ENCODE measurements at places on chromosomes 3 and 15.

GRCh38 chr3:150106740-150107428, 136.2 kb upstream of the PFN2 start:
- DNase-seq, result no peak

DNA sequence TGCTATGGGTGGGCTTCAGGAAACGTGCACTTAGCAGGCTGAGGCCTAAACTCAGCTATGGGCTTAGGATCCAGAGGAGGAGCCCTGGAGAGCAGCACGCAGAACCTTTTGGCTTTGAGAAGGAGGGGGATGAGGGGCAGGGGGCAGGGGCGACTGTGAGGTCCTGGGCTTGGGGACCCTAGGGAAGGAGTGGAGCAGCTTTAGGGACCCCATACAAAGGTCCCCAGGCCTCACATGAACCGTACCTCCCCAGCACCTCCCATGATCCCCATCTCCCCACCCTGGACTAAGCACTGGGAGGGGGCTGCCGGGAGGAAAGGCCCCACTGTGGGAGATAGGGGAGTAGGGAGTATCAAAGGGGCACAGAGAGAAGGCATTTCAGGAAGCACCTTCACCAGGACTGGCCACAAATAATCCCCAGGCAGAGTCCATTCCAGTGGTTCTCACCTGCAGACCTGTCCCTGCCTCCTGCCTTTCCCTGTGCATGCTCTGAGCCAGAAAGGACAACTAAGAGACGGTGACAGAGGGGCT, 62.0 kb upstream of the KLF13 start:
- DNase-seq, result peak; percentile 64

DNA sequence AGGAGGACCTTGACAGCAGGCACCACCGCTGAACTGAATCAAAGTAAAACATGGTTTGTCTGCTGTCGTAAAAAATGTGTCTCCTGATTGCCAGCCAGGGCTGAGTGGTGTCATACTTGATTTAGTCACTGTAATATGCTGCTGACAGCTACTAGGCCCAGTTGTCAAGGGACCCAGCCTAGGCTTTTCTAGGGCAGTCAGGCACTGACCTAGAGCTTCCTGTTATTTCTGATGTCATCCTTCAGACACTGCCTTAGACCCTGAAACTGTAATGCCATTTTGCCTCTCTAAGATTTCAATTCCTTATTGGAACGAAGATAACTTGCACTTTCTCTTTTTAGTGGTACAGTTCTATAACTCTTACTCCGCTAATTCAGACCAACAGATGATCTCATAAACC, 2.6 kb upstream of the MRPL3 start:
- no peak for DNase-seq

DNA sequence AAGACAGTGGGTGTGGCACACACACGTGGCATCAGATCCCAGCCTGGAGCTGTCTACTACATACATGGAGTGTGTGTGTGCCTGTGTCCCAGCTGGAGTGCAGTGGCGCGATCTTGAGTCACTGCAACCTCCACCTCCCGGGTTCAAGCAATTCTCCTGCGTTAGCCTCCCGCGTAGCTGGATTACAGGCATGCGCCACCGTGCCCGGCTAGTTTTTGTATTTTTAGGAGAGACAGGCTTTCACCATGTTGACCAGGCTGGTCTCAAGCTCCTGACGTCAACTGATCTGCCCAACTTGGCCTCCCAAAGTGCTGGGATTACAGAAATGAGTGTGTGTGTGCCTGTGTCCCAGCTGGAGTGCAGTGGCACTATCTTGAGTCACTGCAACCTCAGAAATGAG, 108.8 kb downstream of the IL12A start:
- peak; percentile 64 for DNase-seq

GRCh38 chr3:77945320-77945719, 905.4 kb downstream of the ROBO2 start:
- no peak for DNase-seq

DNA sequence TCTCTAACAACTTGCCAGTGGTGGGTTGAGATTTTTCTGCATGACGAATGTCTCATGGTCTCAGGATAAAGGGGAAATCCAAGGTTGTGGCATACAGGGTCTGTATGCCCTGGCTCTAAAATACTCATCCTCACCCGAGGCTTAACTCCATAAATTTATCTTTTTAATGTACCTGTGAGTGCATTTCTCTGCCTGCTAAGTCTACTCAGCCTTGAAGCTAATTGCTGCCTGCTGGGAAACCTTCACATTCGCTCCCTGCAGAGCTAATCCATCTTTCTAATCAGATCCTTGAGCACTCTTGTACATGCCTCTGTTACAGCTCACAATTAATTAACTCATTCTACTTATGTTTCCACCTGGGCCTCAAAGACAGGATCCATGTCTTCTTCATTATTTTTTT, 93.8 kb downstream of the CMSS1 start:
- DNase-seq, result no peak

DNA sequence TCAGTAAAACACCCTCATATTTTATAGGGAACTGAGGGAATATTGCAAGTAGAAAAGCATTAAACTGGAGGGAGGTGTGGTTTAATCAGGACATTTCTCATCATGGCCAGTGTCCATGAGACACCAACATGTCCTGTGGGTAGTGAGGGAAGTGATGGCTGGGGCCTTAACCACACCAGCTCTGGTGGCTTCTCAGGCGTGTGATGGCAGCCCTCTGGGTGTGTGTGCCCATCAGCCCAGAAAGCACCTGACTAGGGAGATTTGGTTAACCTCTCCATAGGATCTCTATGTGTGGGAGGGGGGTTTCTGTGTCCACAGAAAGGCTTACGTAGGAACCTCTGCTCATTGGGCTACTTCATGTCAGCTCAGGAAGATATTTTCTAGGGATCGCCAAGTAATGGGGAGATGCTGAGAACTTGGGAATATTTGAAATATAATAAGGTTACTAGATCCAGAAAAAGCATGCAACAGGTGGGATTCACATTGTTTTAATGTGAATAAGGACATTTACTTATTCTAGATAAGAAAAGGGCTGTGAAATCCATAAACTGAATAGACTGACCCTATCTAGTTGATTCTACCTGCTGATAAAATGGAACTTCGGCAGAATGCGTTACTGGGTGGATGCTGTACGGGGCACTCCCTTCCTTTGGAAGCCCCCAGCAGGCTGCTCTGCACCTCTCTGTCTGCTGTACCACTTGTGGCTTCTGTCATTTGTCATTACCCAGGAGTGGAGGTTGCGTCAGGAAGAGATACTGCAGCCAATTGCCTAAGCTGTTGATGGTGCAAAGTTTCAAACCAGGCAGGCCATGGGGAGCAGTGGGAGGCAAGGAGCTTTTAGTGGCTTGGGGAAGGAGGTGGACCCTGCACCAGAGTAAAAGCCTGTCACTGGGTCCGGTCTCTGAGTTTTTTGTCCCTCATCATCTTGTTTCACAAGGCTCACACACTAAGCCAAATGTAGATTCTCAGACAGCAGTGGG, 21.5 kb downstream of the PDHB start:
- DNase-seq, result no peak
